ENCODE measurements at places on chromosomes 7 and 10.
A peak's percentile ranks its signal among the peaks of the same experiment; 100 is the strongest.

DNA sequence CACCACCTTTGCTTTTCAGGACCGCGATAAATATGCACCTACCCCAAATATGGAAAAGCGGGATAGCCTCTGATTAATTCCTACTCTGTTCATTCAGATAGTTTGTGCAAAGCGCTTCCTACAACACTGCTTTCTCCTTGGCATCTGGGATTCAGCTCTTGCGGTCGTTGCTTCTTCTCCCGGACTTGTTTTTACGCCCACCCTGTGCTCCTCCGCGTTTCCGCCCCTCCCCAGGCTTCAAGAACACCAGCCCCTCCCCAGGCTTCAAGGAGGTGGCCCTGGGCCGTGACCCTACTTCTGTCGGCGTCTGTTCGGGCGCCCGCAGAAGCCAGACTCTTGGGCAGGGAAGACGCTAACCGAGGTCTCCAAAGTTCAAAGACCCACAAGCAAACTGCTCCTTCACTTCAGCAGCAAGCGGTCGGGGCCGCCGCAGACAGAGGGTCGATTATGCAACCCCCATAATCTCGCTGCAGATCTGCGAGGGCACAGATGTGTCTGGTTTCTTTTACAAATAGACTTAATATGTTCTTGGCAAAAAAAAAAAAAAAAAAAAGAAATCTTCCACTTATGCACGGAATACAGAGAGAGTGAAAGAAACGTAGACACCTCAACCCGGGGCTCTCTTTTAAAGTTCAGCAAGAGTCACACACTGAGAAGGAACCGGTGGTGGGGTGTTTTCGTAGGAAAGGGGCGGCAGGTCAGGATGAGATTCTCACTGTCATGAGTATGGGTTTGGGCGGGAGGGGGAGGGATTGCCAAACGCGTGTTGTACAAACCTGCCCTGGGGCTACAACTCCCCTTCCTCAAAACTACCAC, 1.9 kb downstream of the DLX5 start:
- H3K4me3 ChIP-seq: no peak overlapping the region
- H3K27ac ChIP-seq: no peak overlapping the region
- H3K36me3 ChIP-seq: peaks cover 2% of the 10 kb centered on the region
- peaks cover 95% of the 10 kb centered on the region for H3K27me3 ChIP-seq
- no peak for DNase-seq
- peaks cover 44% of the 10 kb centered on the region for H3K4me1 ChIP-seq

- H3K27me3 ChIP-seq: no peaks in the 10 kb centered on the region
- H3K4me3 ChIP-seq: no peak overlapping the region
- H3K4me1 ChIP-seq: no peaks in the 10 kb centered on the region
- no peak overlapping the region for H3K27ac ChIP-seq
- no peaks in the 10 kb centered on the region for H3K36me3 ChIP-seq
These were observed 294.8 kb upstream of the DGKB start for GRCh38 chr7:15197042-15197977.

DNA sequence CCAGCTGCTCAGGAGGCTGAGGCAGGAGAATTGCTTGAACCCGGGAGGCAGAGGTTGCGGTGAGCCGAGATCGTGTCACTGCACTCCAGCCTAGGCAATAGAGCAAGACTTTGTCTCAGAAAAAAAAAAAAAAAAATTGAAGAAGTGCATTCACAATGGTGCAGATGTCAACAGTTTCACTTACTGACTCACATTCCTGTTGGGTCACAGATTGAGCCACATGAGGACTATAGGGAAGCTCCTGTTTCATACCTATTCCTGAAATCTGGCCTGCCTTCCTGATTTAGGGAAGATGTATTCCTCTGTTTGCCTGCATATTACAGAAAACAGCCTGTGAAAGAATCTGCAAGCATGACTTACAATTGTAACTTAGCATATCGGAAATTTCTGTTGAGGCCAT, 78.2 kb downstream of the AKR1C4 start:
- H3K36me3 ChIP-seq: no peaks in the 10 kb centered on the region
- DNase-seq: no peak
- no peak overlapping the region for H3K4me3 ChIP-seq
- peaks cover 3% of the 10 kb centered on the region for H3K4me1 ChIP-seq

GRCh38 chr7:68537051-68537773, 1061.1 kb upstream of the AUTS2 start:
- no peak overlapping the region for H3K4me3 ChIP-seq
- H3K27me3 ChIP-seq: no peaks in the 10 kb centered on the region
- H3K4me1 ChIP-seq: no peaks in the 10 kb centered on the region
- no peak for DNase-seq

- peaks cover 1% of the 10 kb centered on the region for H3K4me1 ChIP-seq
- H3K27ac ChIP-seq: no peak overlapping the region
- H3K27me3 ChIP-seq: no peaks in the 10 kb centered on the region
- DNase-seq: no peak
These were observed 12.5 kb upstream of the GNA12 start for GRCh38 chr7:2856388-2857169.

DNA sequence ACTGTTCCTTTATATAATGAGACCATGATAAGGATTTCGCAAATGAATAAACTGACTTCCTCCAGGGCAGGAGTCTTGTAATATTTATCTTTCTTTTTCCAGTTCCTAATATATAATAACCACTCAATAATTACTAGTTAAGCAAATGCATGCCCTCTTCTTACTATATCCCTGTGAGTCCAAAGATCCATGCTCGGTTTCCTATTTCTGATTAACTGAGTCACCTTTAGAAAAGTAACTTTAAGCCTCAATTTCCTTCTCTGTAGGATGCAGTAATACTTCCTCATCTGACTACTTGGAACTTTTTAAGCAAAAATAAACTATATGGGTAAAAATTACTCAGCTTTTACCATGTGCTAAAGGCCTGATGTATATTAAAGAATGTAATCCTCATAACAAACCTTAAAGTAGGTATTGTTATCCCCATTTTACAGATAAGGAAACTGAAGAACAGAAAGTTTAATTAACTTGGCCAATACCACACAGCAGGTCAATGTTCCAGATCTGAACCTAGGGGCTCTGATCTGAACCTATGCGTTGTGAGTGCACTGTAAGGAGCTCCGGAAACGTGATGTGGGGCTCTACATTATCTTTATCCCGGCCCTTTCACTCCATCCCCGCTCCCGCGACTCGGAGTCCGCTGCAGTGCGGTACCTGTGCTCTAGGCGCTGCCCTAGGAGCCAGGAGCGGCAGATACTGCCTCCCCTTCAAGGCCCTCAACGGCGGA, 458 bp downstream of the COX15 start:
- H3K27ac ChIP-seq: peak overlapping the region; percentile 100
- no peaks in the 10 kb centered on the region for H3K27me3 ChIP-seq
- peaks cover 33% of the 10 kb centered on the region for H3K4me1 ChIP-seq
- H3K36me3 ChIP-seq: peaks cover 44% of the 10 kb centered on the region
- no peak for DNase-seq

GRCh38 chr7:11172835-11173234, 199.2 kb downstream of the PHF14 start:
- H3K27ac ChIP-seq: no peak overlapping the region
- H3K27me3 ChIP-seq: no peaks in the 10 kb centered on the region
- no peak overlapping the region for H3K4me3 ChIP-seq
- no peak for DNase-seq
- peaks cover 11% of the 10 kb centered on the region for H3K4me1 ChIP-seq

DNA sequence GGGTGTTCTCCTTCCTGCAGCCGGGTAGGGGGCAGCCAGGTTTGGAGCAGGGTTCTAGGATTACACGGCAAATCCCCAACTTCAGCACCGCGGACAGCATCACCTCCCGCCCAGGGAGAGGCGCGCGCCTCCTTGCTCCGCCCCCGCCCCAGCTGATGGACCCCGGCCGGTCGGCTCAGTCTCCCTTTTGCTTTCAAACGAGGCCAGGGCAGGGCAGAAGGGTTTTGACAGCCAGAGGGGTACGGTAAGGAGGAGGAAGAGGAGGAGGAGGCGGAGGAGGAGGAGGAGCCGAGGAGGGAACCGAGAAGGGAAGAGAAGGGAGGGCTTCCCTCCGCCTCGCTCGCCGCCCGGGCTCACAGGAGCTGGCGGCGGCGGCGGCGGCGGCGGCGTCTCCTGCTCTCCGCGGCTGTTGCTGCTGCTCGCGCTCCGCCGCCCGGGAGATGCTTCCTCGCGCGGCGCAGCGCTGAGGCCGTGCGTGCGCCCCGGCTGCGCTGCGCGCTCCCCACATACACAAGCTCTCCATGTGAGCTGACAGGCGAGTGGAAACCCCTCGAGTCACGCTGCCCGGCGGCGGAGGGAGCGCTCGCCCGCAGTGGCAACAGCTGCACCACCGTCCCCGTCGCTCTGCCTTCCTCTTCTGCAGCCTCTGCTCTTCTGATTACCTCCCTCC, 615 bp upstream of the CNTNAP2 start:
- DNase-seq: peak; percentile 51
- no peak overlapping the region for H3K27ac ChIP-seq
- peaks cover 7% of the 10 kb centered on the region for H3K4me1 ChIP-seq
- no peaks in the 10 kb centered on the region for H3K36me3 ChIP-seq

Data from activated CD8-positive, alpha-beta T cell treated with anti-CD3 and anti-CD28 coated beads for 36 hours (primary cell).